Tibial nerve (tissue), 4 donors: ENCODE measurements at places on chromosomes 5 and 9. TPM values are rescaled to one million over a fixed set of nuclear protein-coding genes. Genes with fewer than 3 reads are reported as not detected.

Gene SEMA6A
- 24.3 TPM for total RNA-seq

- H3K27ac ChIP-seq: no peak overlapping the region
- DNase-seq: no peak
- H3K27me3 ChIP-seq: no peaks in the 10 kb centered on the region
- H3K4me1 ChIP-seq: no peaks in the 10 kb centered on the region
Measured at GRCh38 chr5:18553269-18553668, 919.0 kb downstream of the TAF11L14 start.

Gene ACTBL2
- total RNA-seq: not detected

DNA sequence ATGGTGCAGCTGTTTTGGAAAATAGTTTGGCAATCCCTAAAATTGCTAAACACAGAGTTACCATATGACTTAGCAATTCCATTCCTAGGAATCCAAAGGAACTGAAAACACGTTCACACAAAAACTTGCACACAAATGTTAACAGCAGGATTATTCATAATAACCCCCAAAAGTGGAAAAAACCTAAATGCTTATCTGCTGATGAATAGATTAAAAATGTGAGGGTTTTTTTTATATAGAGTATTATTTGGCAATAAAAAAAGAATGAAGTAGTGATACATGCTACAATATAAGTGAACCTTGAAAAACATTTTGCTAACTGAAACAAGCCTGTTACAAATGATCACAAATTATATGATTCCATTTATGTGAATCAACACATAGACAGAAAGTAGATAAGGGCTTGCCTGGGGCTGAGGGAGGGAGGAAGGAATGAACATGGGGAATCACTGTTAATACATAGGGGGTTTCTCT lies 45.1 kb upstream of the TRIO start:
- H3K4me1 ChIP-seq: no peaks in the 10 kb centered on the region
- no peak for DNase-seq
- no peaks in the 10 kb centered on the region for H3K36me3 ChIP-seq
- no peaks in the 10 kb centered on the region for H3K27me3 ChIP-seq
- no peak overlapping the region for H3K4me3 ChIP-seq

- peaks cover 7% of the 10 kb centered on the region for H3K27me3 ChIP-seq
- no peak overlapping the region for H3K4me3 ChIP-seq
- H3K36me3 ChIP-seq: no peaks in the 10 kb centered on the region
- H3K4me1 ChIP-seq: no peaks in the 10 kb centered on the region
- no peak for DNase-seq
Measured at GRCh38 chr5:73131711-73132425, 11.5 kb downstream of the TMEM171 start.

GRCh38 chr5:166370928-166371690 lies 1920.3 kb upstream of the WWC1 start:
- no peak for DNase-seq
- H3K36me3 ChIP-seq: no peaks in the 10 kb centered on the region
- no peaks in the 10 kb centered on the region for H3K27me3 ChIP-seq
- H3K4me3 ChIP-seq: peak overlapping the region; percentile 32
- no peaks in the 10 kb centered on the region for H3K4me1 ChIP-seq

GRCh38 chr9:77819657-77820056 lies 171.5 kb upstream of the GNA14 start:
- DNase-seq: no peak
- H3K27ac ChIP-seq: no peak overlapping the region
- H3K4me1 ChIP-seq: peaks cover 4% of the 10 kb centered on the region
- no peaks in the 10 kb centered on the region for H3K36me3 ChIP-seq
- no peaks in the 10 kb centered on the region for H3K27me3 ChIP-seq

Gene NRG2
- 5.1 TPM for total RNA-seq
